ENCODE measurements at places on chromosomes 12 and 14.

- no peak for DNase-seq
Measured at GRCh38 chr12:24929953-24930352, 18.9 kb downstream of the BCAT1 start.

GRCh38 chr12:51848326-51848727, at the start of gene FIGNL2:
Gene FIGNL2 (minus strand): TSS chr12:51848718. CDS start chr12:51822413, 26,305 bp downstream.
- DNase-seq, result no peak

- DNase-seq, result no peak
Measured at GRCh38 chr12:41917181-41917580, 227.5 kb downstream of the GXYLT1 start.

DNA sequence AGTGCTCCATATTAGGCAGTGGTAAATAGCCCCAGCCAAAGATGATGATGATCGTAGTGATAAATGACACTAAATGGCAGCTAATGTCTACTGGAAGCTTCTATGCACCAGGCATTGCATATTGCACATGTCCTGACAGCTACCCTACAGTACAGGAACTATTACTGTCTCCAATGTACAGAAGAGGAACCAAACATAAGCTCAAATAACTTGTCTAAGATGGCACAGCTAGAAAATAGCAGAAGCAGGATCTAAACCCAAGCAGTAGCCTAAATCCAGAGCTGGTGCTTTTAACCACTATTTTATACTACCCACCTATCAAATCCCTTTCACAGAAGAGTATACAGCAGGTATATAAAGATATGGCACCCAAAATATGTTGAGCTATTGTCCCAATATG, 28.9 kb downstream of the ESR2 start:
- DNase-seq, result peak; percentile 28

DNA sequence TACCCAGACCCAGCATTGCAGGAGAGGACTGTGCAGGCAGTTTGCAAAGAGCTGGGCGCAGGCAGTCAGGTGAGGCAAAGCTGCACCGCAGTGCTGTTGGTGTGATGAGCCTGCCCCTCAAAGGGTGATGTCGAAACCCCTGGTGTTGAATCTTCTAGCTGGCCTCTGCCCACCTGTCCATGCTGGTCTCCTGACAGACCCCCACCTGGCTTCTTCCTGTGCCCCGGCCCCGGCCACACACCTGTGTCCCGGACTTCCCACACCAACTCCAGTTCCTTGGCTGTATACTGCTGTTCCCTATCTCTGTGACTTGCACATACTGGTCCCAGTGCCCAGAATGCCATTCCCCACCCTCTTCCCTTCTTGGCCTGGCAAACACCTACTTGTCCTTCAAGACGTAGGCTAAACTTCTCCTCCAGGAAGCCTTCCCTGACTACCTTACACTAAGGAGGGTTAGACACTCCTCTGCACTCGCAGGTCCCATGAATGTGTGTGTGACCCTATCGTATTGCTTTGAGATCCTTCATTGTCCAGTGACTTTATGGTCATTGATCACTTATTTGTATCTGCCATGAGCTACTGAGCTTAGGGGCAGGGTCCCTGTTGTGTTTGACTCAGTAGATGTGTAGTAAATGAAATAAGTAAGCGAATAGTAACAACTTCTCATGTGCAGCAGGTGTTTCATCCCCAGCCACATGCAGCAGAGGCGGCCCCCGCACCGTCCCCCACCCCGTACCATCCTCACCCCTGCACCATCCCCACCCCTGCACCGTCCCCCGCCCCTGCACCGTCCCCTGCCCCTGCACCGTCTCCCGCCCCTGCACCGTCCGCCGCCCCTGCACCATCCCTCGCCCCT, 37.4 kb downstream of the ESRRB start:
- DNase-seq, result no peak

Measured in KBM-7 (cell line).